ENCODE measurements at places on chromosomes 11 and 22. TPM values are rescaled to one million over a fixed set of nuclear protein-coding genes. Genes with fewer than 3 reads are reported as not detected.
A peak's percentile ranks its signal among the peaks of the same experiment; 100 is the strongest.

The KIAA1671 gene
- 56.9 TPM for total RNA-seq

DNA sequence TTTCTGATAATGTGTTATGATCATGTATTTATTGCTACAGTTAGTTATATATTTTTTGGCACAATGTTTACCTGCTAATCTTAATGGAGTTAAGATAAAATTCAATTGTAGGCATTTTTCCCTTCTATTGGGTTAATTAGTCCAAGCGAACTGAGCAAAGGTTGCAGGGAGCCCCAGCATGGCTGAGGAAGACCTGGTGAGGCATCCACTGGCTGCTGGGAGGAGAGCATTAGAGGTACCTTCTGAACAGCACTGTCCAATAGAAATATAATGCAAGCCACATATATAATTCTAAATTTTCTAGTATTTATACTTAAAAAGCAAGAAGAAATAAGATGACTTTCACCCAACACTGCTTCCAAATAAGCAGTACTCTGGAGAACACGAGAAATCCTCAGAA is 689 bp upstream of the TMEM126A start:
- peak overlapping the region; percentile 78 for H3K4me3 ChIP-seq
- DNase-seq: no peak
- peaks cover 33% of the 10 kb centered on the region for H3K4me1 ChIP-seq
- H3K27me3 ChIP-seq: no peaks in the 10 kb centered on the region
- H3K27ac ChIP-seq: peak overlapping the region; percentile 87

- H3K27ac ChIP-seq: no peak overlapping the region
- H3K36me3 ChIP-seq: peaks cover 48% of the 10 kb centered on the region
- H3K27me3 ChIP-seq: no peaks in the 10 kb centered on the region
Observed at GRCh38 chr22:50467773-50468440, 6.9 kb downstream of the SBF1 start.

DNA sequence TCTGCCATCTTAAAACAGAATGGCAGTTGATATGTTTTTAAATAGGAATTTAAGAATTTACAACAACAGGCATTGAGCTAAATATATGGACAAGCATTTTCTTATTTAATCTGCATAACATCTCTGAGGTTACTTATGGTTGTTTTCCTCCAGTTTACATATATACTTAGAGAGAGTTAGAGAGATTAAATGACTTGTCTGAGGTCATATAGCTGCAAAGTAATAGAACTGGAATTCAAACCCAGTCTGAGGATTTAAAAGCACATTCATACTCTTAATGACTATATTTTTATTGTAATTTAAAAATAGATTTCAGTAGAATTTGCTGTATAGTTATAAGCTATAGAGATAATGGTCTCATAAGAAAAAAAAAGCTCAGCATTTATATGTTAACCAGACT is 81.4 kb upstream of the GRIK4 start:
- H3K4me1 ChIP-seq: peaks cover 23% of the 10 kb centered on the region
- H3K27ac ChIP-seq: no peak overlapping the region
- peaks cover 67% of the 10 kb centered on the region for H3K36me3 ChIP-seq
- H3K27me3 ChIP-seq: no peaks in the 10 kb centered on the region

The TRIM21 gene
- total RNA-seq: 5.7 TPM

DNA sequence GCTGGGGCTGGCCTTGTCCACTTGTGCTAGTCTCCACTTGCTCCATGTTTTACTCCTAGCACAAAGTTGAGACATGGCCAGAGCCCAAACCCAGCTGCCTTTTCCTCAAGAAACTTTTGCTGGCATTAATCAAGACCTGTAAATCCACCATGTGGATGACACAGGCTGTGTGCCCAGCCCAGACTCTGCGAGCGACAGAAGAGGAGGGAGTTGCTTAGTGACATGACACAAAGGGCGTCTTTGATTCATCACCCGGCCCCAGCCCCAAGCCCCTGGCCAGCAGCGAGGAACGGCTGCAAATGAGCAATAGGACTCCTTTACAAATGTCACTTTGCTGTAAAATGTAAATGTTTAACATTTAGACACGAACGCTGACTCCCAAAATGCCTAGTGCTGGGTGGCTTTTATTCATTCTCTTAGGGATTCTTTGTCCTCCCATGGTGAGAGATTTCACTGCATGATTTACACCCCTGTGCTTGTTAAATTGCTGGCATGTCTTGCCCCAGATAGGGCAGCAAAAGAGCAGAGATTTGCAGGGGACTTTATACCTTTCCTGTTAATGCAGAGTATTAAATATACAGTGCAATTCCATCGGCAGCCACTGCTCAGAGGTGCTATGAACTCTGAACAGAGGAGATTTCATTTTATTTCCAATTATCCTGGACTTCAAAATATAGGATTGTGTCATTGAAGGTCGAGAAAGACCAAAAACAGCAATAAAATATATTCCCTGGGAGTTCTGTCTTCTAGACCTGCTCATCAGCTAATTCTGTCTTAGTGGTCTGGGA is 263.6 kb upstream of the NCAM1 start:
- DNase-seq: no peak
- no peak overlapping the region for H3K27ac ChIP-seq
- no peak overlapping the region for H3K4me3 ChIP-seq
- no peaks in the 10 kb centered on the region for H3K4me1 ChIP-seq
- H3K27me3 ChIP-seq: no peaks in the 10 kb centered on the region

- H3K27me3 ChIP-seq: no peaks in the 10 kb centered on the region
- peaks cover 73% of the 10 kb centered on the region for H3K36me3 ChIP-seq
- H3K4me3 ChIP-seq: no peak overlapping the region
- H3K27ac ChIP-seq: peak overlapping the region; percentile 5
- no peak for DNase-seq
Observed at GRCh38 chr11:47488674-47489394, 39.9 kb upstream of the RAPSN start.

The SMIM38 gene
- total RNA-seq: 0.08 TPM

- H3K27me3 ChIP-seq: no peaks in the 10 kb centered on the region
- no peak overlapping the region for H3K4me3 ChIP-seq
- no peak for DNase-seq
- H3K27ac ChIP-seq: no peak overlapping the region
Observed at GRCh38 chr11:45133878-45134277, 12.6 kb upstream of the PRDM11 start.

DNA sequence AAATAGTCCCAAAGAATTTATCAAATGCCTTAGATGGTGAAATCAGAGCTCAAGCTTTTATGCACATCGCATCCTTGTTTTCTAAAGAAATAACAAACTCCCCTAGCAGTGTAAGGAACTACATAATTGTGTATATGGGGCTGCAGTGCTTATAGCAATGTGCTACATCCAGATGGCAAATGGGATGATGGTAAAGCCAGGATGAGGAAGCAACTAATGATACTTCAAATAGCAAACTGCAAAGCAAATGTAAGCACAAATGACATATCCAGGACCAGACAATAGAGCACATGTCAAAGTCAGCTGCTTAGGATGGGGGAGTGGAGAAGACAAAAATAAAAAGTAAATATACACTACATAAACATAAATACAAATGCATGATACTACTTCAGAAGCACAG is 425.9 kb downstream of the OPCML start:
- no peak overlapping the region for H3K27ac ChIP-seq
- no peak for DNase-seq
- H3K36me3 ChIP-seq: no peaks in the 10 kb centered on the region
- H3K4me3 ChIP-seq: no peak overlapping the region
- H3K27me3 ChIP-seq: no peaks in the 10 kb centered on the region

The DNAJC4 gene
- total RNA-seq: 31.5 TPM

GRCh38 chr11:63892228-63892627 is 24.7 kb downstream of the RCOR2 start:
- H3K4me3 ChIP-seq: no peak overlapping the region
- no peaks in the 10 kb centered on the region for H3K27me3 ChIP-seq
- H3K27ac ChIP-seq: no peak overlapping the region
- H3K36me3 ChIP-seq: peaks cover 3% of the 10 kb centered on the region
- H3K4me1 ChIP-seq: peaks cover 11% of the 10 kb centered on the region
